ENCODE measurements at places on chromosomes 4 and X.
A peak's percentile ranks its signal among the peaks of the same experiment; 100 is the strongest.

GRCh38 chr4:93710101-93710846 lies 118.3 kb upstream of the ATOH1 start:
- DNase-seq = no peak

GRCh38 chr4:21628916-21629610 lies 319.5 kb downstream of the KCNIP4 start:
- no peak for DNase-seq

- no peak for DNase-seq
These were observed 7.6 kb downstream of the G6PD start for GRCh38 chrX:154539077-154539476.

DNA sequence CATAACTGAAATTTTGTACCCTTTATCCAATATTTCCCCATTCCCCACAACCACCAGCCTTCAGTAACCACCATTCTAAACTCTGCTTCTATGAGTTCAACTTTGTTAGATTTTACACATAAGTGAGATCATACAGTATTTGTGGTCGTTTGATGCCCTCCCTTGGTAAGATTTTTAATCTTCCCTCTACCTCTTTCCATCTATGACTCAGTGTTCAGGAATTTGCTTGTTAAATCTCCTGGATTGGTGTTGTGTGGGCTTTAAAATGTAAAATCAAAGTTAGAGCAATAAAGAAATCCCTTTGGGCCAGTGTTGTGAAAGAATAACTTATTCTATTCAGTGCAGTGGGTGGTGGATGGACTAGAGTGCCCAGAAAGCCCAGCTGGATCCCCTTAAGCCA lies 37.4 kb downstream of the SLC16A2 start:
- DNase-seq = no peak

DNA sequence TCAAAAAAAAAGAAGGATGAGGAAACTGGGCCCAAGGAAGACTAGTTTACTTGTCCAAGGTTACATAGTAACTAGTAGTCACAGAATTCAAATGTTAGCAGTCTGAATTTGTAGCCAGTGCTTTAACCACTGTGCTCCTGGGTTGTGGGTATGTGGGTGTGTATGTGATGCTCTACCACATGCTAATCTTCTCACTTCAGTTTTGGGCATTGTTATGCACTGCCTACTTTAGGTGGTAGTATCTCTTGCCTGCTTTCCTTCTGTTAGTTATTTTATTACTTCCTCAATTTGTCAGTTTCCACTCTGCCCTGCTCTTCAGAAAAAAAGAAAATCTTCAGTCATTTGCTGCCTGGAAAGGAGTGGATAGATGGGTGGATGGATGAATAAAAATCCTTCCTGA lies 219.2 kb downstream of the RPA4 start:
- no peak for DNase-seq

DNA sequence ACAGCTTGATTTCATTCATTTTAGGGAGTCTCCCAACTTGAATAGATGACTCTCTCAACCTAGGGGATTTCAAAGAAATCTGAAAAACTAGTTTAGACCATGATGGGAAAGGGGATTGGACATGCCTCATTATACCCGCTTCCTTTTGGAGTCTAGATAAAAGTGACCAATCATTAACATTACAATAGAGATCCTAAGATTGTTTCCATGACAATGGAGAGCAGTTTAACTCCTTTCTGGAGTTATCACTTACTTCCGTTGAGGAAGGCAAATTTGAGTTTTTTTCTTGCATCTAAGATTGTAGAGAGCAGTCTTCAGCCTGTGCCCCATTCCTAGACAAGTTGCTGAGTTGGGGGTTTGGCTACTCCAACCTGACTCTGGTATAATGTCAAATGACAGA lies 11.4 kb upstream of the IL15 start:
- DNase-seq = no peak

GRCh38 chr4:26162101-26162500 lies 158.7 kb upstream of the RBPJ start:
- no peak for DNase-seq

DNA sequence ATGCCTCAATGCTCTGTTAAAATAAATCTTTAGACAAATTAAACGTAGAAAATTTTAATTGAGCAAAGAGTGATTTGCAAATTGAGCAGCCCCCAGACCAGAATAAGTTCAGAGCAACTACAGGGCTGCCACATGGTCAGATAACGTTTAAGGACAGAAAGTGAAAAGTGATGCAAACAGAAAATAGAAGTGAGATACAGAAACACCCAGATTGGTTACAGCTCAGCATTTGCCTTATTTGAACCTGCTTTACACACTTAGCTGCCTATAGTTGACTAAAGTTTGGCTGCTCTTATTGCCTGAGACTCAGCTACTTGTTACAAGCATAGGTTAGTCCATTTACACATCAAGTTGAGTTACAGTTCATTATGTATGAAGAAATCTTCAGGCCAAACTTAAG lies 1800.8 kb upstream of the PCDH10 start:
- DNase-seq = no peak

DNA sequence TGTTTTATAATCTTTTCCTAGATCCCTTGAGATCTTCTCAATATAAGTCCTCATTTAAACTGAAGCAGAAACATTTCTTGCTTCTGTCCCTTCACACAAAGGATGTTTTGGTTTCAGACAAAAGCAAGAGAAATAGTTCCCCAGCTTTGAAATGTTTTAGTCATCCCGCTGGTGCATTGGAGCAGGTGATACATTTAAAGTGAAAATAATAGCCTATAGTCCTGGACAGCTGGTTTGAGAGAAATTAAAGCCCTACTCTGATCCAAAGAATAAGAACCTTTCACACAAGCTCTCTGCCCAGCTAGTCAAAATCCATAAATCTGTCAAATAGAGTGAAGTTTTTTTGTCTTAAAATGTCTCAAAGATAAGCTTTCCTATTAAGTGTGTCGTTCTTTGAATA lies 79.4 kb downstream of the LUZP4 start:
- DNase-seq = no peak

- no peak for DNase-seq
These were observed 42.5 kb upstream of the BBS12 start for GRCh38 chr4:122689972-122690371.

GRCh38 chr4:165965503-165965902 lies 92.5 kb downstream of the TLL1 start:
- DNase-seq = no peak

- no peak for DNase-seq
These were observed 1.1 kb upstream of the RAP1GDS1 start for GRCh38 chr4:98260047-98260578.

- no peak for DNase-seq
These were observed 597.9 kb downstream of the GALNTL6 start for GRCh38 chr4:172411149-172411548.

GRCh38 chrX:51496501-51497291 lies at the start of gene NUDT11:
Gene NUDT11 (minus strand): TSS chrX:51496592. CDS start chrX:51496444, 148 bp downstream.
- DNase-seq = peak; percentile 66

DNA sequence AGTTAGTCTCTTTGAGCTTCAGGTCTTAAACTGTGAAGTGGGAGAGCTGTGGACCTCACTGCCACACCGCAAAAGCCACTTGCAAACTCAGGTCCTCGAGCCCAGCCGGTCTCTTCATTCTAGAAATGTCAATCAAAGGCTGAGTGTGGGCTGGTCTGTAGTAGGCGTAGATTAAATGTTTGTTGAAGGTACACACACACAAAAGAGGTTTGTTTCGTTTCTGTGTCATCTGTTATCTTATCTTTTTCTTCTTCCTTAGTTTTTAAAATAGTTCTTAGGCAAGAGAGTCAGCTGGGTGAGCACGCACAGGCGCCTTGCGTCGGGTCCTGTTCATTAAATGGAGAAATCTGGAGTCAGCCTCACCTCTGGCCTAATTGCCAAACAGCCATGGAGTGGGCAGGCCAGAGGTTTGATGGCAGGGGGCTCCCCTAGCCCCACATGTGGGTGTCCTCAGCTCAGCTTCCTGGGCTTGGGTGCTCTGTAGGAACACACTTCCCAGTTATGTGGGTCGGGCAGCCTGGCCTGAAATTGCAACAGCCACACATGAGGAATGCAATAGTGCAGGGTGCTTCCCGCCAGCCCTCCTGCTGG lies 836 bp upstream of the PSAPL1 start:
- no peak for DNase-seq

DNA sequence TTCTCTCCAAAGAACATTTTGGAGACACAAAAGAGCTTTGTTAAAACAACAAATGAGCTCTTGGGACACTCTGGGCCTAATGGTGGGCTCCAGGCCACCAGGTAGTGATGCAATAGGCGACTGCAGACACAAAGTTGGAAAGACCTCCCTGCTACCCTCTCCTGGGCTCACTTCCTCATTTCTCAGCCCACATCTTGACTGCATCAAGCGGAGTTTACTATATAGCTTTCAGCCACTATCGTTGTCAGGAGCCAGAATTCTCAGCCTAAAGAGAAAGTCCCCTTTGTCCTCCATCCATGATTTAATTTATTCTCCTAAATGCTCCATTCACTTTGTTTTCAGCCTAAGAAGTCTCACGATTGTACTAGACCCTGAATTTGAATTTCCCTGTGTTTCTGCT lies 114.9 kb downstream of the EFHC2 start:
- no peak for DNase-seq

GRCh38 chr4:93605163-93605562 lies 223.4 kb upstream of the ATOH1 start:
- DNase-seq = no peak

GRCh38 chr4:152063621-152064240 lies 302.9 kb upstream of the GATB start:
- peak; percentile 37 for DNase-seq

GRCh38 chrX:13082206-13083065 lies 38.0 kb upstream of the FAM9C start:
- no peak for DNase-seq

- DNase-seq = no peak
These were observed 4.9 kb downstream of the UBA6 start for GRCh38 chr4:67696061-67696460.

Data from activated T-cell treated with anti-CD3 and anti-CD28 coated beads, Interleukin-2, amount 50 U/mL, for 24 hours (primary cell).